ENCODE measurements at places on chromosomes 1 and 21.

DNA sequence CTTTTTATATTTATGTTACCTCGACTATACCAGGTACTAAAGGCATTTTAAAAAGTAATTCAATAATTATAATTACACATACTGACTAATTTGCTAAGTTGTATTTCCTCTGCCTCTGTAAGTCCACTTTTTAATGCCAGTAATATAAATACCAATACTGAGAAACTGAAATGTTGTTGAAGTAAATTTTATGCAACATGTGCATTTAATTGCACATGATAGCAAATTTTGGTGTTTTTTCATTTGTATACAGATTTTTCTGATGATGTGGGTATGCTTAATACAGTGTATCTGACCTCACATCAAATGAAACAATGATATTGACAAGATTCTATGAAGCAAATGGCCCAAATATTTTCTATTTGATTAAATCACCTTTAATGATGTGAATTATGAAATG, 1531.6 kb downstream of the KCNT2 start:
- no peak for DNase-seq

DNA sequence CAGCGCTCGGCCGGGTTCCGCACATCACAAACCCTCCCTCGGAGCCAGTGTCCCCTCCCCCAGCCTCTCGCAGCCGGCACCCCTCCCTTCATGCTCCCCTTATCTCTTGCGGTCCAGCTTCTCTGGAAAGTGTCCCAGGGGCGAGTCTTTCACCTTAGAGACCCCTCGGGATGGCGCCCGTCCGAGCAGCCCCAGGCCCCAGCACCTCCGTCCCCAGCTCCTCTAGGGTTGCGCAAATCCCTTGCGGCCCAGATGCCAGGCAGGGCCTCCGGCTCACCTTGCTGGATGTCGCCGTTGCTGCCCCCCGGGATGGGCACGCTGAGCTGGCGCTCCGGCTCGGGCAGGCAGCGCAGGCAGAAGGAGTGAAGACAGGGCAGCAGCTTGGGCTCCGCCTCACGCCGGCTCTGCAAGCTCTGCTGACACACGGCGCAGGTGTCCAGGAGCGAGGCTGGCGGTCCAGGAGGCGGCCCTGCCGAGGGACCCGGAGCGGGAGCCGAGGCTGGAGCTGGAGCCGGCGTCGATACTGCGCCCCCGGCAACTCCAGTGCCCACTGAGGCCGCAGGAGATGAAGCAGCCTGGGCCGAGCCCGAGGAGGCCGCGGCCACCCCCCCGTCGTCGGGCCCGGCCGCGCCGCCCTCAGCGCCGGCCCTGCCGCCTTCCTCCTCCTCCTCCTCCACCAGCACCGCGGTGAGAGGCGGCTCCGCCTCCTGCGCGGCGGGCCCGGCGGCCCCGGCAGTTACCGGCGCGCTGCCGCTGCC, 550 bp downstream of the TRIM33 start:
- no peak for DNase-seq

DNA sequence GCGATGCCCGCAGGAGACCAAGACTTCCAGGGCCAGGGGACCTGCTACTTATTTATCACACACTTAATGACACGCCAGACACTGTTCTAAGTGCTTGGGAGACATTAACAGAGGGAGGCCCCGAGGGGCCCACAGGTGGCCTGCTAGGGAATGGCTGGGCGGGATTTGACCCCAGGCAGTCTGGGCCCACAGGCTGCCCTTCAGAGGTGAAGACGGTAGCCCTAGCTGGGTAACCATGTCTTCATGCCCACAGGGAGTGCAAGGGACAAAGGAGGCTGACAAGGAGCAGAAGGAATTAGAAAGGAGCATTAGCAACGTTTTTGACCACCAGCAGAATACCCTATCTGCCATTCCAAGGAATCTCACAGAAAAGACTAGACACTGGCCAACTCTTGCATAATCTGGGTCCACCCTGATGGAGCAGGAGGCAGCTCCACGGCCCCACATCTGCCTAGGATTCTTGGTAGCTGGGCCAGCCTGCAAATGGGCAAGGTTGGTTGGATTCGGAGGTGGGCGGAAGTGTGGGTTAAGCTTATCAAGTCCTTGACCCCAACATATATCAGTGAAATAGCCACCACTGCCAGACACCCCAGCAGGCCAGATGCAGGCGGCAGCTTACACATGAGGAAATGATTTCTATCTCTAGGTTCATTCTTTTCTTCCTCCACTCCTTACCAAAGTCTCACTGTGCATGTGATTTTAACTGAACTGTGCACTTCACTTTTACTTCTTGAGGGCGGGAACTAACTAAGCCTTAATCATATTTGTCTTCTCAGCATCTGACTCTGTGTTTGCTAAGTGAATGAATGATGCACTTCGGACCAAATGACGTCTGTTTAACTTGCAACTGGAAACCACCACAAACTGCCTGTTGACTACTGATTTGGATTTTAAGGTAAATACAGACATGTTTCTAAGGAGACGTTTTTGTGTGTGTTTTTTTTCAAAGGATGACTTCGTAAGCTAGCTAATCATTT, 3.4 kb upstream of the ETS2 start:
- DNase-seq: no peak

DNA sequence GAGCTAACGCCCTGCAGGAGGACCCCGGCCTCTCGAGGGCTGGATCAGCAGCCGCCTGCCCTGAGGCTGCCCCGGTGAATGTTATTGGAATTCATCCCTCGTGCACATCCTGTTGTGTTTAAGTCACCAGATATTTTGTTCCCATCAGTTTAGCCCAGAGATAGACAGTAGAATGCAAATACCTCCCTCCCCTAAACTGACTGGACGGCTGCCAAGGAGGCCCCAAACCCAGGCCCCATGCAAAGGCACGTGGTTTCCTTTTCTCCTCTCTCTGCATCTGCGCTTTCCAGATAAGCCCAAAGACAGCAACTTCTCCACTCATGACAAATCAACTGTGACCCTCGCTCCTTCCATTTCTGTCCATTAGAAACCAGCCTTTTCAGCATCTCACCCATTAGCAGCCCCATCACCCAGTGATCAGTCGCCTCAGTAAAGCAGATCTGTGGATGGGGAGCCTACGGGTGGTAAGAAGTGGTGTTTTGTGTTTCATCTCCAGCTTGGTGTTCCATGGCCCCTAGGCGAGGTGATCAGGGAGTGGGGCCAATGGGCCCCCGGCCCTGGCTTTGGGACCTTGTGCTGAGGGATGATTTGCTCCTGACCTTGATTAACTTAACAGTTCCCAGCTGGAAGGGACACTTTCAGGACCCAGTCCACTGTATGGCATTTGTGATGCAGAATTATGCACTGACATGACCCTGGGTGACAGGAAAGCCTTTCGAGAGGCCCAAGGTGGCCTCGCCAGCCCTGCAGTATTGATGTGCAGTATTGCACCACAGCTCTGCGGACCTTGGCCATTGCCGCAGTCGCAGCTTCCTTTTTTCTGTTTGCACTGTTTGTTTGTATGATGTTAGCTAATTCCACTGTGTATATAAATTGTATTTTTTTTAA, 5.2 kb downstream of the NPPA start:
- DNase-seq: no peak

GRCh38 chr1:164713456-164714207, 154.6 kb downstream of the PBX1 start:
- DNase-seq: no peak

DNA sequence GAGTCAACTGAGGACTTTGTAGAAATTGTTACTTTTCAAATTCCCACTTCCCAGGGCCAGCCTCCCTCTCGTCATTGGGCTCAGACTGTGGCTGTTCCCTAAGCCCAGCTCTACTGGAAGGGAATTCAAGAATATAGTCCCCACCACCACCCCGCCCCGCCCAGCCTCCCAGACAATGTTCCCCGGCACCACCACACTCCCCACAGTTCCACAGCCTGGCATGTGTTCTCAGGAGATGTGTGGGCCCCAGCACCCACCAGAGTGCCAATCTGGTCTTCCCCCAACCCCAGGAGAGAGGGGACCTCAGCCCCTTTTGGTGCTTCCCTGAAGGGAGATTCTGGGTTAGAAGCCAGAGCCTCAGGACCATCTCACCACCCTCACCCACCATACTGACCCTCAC, 120.1 kb downstream of the SYT2 start:
- no peak for DNase-seq

- no peak for DNase-seq
Measured at GRCh38 chr1:36855699-36856494, 178.4 kb downstream of the GRIK3 start.

DNA sequence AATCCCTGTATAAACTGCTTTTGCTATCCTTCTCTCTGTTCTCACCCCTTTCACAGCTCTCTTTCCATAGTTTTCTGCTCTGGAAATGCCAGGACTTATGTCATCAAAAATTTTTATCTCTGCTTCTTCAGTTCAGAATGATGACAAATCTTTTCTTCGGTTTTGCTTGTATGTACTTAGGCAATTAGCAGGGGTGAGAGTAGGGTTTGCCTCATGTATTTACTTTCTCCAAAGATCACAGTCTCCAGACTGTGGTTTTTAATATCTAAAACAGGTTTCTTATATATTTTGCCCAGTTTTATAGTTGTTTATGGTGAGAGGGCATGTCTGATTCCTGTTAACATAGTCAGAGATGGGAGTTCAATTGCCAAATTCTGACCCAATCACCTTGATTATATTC, 235.4 kb upstream of the LYPLAL1 start:
- no peak for DNase-seq

DNA sequence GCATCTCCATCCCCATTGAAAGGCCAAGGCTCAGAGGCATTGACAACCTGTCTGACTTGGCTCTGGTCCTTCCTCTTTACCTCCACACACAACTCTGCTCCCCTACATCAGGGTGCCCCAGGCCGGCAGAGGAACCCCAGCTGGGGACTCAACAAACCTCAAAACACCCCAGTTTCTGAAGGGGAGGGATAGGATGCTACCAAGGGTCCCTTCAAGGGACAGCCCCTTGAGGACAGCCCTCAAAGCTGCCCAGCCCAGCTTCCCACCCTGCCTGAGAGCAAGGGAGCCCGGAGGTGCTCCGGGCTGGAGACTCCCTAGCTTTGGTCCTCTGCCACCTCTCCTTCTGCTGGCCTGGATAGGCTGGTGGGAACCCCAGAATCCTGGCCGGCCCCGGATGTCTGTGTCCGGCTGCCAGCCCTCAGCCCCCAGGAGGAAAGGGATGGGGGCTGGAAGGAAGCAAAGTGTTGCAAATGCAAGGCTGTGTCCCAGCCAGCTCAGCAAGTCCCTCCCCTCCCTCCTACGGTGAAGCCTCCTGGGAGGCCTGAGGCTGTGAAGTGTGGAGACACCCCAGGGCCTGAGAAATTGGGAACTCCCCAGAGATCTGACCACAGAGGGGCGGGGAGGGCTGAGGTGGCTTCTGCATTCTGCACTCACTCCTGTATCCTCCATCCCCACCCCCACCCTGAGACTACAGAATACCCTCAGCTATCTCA, 1.1 kb upstream of the MARCKSL1 start:
- no peak for DNase-seq

DNA sequence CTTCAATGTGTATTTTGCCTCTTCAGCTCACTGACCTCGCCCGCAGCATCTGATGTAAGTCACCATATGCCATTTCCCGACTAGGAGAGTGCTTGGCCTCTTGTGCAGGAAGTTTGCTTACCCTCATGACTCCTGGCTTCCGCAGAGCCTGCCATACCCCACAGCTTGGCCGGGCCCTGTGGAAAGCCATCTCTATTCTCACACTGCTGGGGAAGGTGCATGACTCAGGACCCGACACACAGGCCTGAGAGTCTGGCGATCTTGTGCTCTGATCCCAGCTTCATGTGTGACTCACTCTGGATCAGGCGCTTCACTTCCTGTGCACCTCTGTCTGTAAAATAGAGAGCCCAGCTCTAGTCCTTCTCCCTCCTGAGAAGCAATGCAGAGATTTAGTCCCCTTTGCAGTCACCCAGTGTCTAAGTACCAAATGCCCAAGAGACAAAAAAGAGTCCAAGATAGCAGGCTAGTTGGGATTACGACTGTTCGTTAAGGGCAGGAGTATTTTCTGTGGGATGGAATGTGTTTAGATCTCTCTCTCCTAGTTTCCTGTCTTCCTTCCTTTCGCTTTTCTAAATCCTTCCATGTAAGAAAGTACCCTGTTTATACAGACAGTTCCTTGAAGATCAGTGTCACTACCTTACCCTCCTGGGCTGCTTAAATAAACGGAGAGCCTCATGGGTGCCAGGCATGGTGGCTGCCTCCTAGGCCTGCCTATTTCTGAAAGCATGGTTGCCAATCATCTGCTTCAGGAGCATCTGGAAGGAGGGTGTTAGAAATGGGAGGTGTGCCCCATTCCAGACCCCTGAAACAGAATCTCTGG, 62.8 kb upstream of the KIF26B start:
- no peak for DNase-seq

DNA sequence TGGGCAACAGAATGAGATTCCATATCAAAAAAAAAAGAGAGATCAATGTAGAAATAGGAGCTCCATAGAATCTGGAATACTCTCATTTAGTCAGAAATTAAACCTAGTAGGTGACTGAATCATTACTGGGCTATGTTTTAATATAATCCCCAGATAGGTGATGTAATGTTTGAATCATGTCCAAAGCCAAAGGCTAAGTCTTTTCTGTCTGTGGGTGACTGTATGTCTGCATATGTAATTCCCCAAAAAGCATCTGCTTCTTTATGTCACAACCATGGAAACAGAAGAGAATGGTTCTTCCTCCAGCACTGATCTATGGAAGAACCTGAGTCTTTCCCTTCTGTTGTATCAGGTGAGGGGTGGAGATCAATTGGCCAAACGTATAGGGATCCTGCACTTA, 5.8 kb downstream of the LAMC2 start:
- DNase-seq: no peak

- DNase-seq: no peak
Measured at GRCh38 chr1:229027158-229027557, 243.8 kb upstream of the RAB4A start.

- no peak for DNase-seq
Measured at GRCh38 chr1:111006556-111006955, 42.8 kb upstream of the LRIF1 start.

GRCh38 chr1:235809688-235810397, 56.9 kb downstream of the LYST start:
- no peak for DNase-seq

GRCh38 chr1:58584082-58584895, 7.2 kb upstream of the TACSTD2 start:
- no peak for DNase-seq

- DNase-seq: no peak
Measured at GRCh38 chr21:15197696-15198095, 132.9 kb upstream of the NRIP1 start.

- DNase-seq: no peak
Measured at GRCh38 chr1:51264451-51264850, 28.4 kb downstream of the RNF11 start.

DNA sequence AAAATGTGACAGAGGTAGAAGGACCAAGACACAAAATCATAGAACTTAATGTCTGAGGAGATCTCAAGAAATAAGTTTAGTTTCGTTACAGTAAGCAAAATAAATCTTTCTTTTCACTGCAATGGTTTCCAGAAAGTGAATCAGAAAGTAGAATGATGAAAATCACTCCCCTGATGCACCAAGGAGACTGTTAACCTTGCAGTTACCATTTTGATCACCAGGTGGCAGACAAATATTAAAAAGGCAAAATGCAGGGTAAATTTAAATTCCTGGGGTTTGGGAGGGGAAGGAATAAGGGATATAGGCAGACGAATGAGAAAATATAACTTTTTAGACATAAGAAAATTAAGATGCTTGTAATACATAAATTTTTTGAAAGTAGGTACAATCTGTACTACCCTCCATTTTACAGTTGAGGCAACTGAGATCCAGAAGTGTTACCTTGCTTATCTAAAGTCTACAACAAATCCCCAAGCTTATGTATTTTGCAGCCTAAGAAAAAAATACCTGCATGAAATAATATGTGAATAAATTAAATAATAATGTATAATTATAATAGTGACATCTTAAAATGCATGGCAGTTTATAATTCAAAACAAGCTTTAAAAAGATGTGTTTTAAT, 253.2 kb downstream of the CRB1 start:
- DNase-seq: no peak

Data from NCI-H524 treated with DMSO at 0.1 percent for 48 hours (cell line).